ENCODE measurements at places on chromosomes 6 and 20.

DNA sequence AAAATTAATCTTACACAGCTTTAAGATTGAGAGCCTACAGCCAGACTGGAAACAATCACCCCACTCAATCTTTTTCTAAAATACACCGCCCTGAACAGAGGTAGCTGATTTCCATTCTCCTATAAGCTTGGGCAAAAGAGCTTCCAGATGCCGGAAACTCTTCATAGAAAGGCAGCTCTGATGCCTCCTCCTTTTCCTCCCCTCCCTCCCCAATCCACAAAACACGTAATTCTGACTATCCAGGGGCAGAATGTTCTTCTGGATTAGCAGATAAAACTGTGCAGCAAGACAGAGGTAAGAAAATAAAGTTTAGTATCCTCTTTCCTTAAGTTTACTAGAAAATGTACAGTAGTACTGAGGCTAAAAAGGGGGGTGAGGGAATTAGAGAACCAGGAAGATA, 15.8 kb downstream of the ADNP start:
- no peak for DNase-seq

- no peak for DNase-seq
Observed at GRCh38 chr6:4366635-4367395, 231.4 kb upstream of the ECI2 start.

DNA sequence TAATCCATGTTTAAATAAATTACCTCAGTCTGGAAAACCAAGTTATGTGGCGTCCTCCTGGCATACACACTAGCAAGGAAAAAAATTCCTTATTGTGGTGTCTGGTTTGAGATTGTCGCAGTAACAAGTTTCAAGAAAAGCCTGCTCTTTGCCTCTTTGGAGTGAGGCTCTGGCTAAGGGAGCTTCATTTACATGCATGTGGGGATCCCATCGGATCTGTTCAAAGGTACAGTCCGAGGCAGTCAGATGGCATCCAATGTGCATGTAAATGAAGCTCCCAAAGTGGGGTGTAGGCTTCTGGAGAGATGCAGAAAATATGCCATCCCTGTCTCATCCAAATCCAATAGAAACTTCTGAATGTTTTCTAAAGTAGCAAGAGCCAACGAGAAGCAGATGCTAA, 199.5 kb upstream of the FBXL4 start:
- no peak for DNase-seq

- DNase-seq: no peak
Observed at GRCh38 chr6:39914239-39914638, 20.0 kb downstream of the MOCS1 start.

DNA sequence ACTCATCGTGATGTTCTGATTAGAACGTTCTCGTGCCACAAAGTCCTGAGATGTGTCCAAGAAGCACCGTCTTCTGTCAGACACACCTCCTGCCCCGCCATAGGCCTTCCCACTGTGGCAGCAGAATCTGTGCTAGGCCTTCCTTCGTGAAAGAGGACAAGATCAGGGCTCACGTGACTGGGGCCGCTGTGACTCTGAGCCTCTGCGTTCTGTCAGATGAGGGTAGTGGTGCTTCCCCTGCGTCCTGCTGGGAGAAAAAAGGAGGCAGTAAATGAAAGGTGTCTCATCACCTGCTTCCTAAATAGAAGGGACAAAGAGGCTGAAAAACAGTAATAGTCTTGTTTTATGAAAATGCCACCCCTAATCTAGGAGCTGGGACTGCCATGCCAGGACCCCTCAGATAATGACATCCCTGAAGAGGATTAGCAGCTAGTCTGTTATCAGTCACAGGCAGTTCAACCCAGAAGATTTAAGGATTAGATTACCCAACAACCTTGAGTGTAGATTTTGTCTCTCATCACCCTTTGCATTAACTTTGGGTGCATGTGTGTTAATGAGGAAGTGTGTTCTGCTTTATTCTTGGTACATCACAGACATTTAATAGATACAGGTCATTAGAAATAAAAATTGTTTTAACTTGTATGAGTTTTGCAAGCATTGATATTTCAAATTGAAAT, 4.1 kb downstream of the DNAJC5 start:
- no peak for DNase-seq

- DNase-seq: no peak
Observed at GRCh38 chr20:1391640-1392442, 1.0 kb downstream of the FKBP1A start.

- DNase-seq: peak; percentile 25
Observed at GRCh38 chr20:23419995-23420901, 1.0 kb downstream of the NAPB start.

GRCh38 chr6:168053086-168053956, 25.7 kb downstream of the FRMD1 start:
- no peak for DNase-seq

DNA sequence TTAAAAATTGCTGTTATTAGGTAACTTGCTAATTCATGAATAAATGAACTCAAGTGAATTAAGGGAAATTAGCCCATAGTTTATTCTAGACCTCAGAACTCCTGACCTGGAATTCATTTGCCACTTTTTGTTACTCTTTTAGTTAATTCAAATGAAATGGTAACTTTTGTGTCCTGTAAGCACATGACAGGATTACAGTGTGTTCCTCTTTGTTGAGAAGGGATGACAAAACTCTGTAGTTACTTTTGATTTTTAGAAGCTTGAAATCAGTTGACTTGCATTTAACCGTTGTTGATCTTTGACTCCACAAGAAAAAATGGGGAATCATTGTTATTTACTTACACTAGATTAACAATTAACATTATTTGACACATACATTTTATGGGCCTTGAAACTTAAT, 6.2 kb downstream of the SLC9A8 start:
- DNase-seq: no peak

DNA sequence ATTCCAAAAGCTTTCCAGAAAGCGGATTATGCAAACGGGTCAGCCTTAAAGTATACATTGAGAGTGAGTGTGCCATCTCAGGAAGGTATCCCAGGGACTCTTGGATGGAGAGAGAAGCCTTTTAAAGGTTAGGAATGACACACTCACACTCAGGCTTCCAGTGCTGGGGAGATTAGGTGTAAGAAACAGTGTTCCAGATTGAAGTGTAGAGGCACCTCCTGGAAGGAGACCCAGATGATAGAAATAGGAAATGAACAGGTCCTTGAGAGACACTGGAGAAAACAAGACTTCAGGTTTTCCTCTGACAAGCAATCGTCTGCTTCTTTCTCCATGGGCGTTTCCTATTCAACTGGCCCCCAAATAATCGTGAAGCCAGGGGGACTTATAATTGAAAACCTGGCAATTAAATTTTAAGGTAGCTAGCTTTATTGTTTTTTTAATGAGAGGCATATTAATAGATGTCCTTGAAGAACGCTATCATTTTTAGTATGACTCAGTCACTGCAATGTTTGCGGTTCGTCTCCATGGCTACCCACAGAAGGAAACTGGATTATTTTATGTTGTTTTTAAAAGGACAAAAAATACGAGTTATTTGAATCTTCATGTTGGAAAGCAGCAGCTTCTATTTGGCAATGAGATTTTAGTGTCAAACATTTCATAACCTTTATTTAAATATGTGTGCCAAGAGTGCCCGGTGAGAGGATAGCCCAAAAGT, 85.3 kb downstream of the TRMT6 start:
- no peak for DNase-seq

DNA sequence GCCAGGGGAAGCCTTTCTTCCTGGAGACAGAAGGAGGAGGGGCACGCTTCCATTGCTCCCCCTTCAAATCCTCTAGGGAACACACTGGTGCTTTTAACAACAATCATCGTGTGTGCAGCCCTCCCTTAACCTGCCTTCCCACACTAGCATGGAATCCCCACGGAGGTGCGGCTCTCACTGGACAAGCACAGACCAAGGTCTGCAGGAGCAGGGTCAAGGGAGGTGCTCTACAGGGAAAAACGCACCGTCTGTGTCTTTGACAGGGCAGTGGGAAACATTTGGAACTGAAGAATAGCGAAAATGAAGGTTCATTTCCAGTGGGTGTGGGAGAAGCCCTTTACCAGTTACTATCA, 527.1 kb downstream of the QKI start:
- DNase-seq: no peak

GRCh38 chr6:168157272-168158212, 78.5 kb upstream of the FRMD1 start:
- no peak for DNase-seq

GRCh38 chr20:3279761-3280160, 40.8 kb upstream of the SLC4A11 start:
- DNase-seq: no peak

- DNase-seq: no peak
Observed at GRCh38 chr6:44594481-44594880, 207.0 kb downstream of the CDC5L start.

DNA sequence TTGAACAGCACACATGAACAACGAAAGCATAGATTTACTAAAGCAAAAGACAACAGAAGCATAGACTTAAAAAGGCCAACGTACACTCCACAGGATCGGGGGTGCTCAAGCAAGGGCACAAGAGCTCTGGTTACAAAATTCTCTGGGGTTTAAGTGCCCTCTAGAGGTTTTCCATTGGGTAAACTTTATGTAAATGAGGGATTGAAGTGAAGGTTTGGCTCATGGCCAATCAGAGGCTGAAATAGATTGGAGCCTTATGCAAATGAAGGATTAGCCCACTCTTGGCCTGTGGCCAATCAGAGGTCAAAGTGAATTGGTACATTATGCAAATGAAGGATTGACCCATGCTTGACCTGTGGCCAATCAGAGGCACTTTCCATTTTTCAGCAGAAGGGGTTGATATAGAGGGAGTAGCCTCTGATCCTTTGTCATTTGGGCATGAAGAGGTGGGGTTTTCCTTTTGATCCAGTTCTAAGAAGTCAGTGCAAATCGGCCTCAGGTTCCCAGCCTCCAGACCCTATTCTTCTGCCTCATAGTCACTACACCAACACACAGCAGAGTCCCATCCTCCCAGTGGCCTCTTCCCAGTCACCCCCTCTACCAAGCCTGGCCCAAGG, 244.9 kb downstream of the THBS2 start:
- no peak for DNase-seq

DNA sequence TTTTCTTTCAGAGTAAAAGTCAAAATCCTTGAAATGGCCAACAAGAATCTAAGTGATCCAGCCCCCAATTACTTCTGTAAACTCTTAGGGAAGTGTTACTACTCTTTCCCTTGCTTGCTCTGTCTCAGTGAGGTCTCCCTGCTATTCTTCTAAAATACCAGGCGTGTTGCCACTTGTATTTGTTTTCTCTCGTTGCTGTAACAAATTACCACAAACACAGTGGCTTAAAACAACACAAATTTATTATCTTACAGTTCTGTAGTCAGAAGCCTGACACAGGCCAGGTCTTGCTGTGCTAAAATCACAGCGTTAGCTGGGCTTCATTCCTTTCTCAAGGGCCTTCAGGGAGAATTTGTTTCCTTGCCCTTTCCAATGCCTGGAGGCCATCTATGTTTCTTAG, 59.9 kb downstream of the HECA start:
- DNase-seq: no peak

- no peak for DNase-seq
Observed at GRCh38 chr6:31794294-31794865, 1.2 kb downstream of the VARS1 start.

- no peak for DNase-seq
Observed at GRCh38 chr6:152532556-152533422, 104.4 kb downstream of the SYNE1 start.

- no peak for DNase-seq
Observed at GRCh38 chr6:12186528-12186927, 103.6 kb upstream of the EDN1 start.

DNA sequence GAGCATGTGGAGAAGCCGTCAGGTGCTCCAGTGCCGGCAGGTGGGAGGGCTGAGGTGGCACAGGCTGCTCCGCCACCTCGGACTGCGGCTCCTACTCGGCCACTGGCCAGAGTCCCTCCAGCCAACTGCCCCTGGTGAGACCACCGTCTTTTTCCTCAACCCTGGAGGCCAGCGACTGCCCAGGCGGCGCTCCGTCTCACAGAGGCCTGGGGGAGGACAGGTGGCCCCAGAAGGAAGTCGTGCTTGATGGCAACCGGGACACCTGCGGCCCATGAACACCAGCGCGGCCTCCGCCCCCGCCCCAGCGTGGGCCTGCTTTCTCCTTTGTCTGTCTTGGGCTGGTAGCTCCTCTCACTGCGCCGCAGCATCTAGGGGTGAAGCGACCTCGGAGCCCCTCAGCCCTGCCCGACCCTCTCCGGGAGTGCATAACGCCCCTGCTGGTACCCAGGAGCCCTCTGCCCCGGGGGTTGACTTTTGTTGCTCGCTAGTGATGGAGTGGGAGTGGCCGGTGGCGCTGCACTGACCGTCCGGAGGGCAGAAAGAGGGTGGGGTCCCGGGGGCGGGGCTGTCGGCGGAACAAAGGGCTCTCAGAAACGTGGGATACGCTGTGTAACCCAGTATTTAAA, 706 bp upstream of the TUBB2B start:
- DNase-seq: no peak

DNA sequence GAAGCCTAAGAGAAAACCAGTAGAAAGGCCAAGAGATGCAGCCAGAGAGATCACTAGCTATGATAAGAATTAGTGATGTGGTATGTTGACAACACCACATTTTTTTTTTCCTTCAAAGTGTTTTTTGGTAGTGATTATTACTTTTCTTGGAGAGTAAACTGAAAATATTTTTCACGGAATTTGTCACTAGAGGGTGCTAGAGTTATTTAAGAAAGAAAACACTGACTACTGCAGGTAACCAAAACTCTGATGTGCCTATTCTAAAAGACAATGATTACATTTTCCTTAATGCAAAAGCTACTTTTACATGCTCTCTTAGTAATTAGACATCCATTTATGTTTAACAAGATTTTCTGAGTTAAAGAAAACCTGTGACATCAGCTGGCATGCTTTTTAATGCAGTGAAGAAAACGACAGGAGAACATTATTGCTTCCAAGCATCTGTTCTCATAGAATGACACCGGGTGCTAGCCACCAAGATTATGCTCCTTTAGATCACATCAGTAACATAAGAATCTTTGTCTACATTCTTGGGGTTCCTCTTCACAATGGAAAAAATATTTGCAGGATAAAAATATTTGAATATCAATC, 28.8 kb downstream of the RWDD2A start:
- DNase-seq: no peak

DNA sequence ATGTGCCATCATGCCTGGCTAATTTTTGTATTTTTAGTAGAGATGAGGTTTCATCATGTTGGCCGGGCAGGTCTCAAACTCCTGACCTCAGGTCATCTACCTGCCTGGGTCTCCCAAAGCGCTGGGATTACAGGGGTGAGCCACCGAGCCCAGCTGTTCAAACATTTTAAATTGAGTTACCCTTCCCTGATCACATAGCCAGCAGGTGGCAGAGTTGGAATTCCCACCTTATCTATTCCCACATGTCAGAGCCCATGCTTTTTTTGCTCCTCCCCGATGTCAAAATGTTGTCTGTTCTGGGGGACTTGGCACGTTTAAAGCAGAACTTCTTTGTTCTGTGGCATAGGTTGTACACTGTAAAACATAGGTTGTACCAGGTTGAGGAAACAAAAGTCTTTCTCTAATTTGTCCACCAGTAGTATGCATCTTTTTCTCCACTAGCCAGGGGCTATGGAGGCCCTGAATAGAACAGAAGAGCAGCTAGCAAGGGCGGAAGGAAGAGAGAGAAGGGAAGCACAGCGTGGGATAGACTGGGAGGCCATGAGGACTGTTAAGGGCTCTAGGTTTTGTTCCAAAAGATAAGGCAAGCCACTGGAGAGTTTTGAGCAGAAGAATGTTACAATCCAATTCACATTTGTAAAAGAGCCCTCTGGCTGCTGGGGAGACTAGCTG, 7.3 kb upstream of the LBP start:
- no peak for DNase-seq

GRCh38 chr20:33640287-33640686, 21.8 kb upstream of the C20orf144 start:
- DNase-seq: no peak

GRCh38 chr20:35369804-35370203, 42.0 kb downstream of the UQCC1 start:
- no peak for DNase-seq

- DNase-seq: no peak
Observed at GRCh38 chr6:150255840-150256239, 113.0 kb upstream of the IYD start.
